Activated CD4-positive, alpha-beta T cell treated with anti-CD3 and anti-CD28 coated beads, Interleukin-2, amount 10 ng/mL, durations not matched to agents 24 days and 14 days (primary cell): ENCODE measurements at places on chromosomes 5 and 9. TPM values are rescaled to one million over a fixed set of nuclear protein-coding genes. Genes with fewer than 3 reads are reported as not detected.

The NSG2 gene
- total RNA-seq: not detected in 2 replicates

The POU5F2 gene
- total RNA-seq: 1.1 TPM in 2 replicates

DNA sequence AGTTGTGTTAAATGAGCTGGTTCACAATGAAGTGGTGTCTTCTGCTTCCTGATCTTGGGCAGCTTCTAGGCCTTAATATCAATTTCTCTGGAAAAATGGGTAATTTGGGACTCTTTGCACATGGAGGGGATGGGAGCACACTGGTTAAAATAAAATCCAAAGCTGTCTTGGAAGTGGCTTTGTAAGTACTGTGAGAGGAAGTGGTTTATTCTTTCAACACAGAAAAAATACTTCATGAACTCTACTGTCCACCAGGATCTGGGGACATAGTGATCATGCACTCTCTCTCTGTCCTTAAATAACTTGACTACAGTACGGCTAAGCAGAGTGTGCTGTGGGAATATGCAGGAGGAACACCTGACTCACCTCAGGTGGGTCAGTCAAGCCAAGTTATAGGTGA, 2.4 kb downstream of the PCYOX1L start:
- DNase-seq: no peak

GRCh38 chr9:86600977-86601376, 246.8 kb upstream of the TUT7 start:
- DNase-seq: no peak

DNA sequence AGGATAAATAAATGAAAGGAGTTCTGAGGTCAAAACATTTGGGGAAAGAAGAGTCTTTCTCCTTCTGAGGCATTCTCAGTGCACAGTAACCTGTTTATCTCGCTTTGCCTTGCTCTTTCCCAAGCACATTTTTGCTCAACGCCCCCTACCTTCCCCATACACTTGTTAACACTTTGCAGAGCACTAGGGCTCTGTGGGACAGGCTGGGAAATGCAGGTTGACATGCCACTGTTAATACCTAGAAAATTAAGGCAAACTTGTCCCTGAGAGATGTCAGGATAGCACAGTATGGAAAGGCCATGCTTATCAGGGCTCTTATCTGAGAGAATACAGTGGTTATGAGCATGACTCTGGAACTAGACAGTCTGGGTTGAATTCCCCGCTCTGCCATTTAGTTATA, 152.0 kb downstream of the DOCK8 start:
- no peak for DNase-seq

DNA sequence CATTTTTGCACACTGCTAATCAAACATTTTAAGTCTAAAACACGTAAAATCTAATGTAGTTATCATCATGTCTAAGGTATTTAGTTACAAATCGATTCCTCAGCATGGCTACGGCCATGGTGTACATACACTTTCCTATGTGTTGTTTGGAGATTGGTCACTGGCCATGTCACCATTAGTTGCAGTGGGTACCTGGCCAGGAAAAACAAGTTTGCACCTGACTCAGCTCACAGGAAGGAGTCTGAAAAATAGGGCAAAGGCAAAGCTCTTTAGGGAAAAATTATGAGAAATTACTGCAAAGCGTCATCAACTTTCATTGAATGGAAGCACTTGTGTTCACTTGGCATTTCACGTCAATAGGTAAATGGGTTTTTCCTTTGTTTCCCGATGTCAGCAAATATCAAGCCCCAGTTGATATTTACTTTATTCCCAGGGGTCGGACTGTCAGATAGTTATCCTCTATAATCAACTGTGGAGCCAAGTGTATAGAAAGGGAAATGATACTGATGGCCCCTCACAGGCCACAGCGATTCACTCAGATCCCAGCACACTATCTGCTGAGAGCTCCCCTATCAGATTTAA, 626.0 kb upstream of the ADAMTS16 start:
- DNase-seq: no peak

- DNase-seq: no peak
Measured at GRCh38 chr9:93978551-93978950, 23.4 kb upstream of the BARX1 start.
